Stimulated activated CD4-positive, alpha-beta T cell treated with anti-CD3 and anti-CD28 coated beads, TNF-alpha, amount 100 ng/mL, for 24 hours (primary cell): ENCODE measurements at places on chromosomes 16 and 17.

DNA sequence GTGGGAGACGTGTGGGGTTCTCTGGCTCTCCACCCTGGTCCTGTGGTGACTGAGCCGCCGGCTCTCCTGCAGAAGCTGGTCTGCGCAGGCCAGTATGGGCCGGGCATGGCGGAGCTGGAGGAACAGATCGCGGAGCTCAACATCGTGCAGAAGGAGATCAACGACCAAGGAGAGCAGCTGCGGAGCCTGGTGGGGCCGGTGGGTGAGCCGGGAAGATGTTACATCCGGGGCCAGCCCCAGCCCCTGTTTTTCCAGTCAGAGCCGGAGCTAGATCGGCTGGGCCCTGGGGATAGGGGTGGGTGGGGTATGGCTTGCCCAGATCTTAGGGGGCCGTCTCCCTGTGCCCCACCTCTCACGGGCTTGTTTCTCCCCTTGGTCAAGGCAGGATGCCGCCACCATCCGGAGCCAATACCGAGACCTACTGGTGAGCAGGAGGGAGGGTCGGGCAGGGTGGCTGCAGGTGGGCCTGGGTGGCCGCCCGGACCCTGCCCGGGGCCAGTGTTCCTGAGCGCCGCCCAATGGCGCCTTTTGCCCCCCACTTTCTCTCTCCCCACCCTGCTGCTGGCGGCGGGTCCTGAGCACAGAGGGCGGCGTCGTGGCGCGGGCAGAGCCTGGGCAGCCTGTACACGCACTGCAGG, 5.0 kb downstream of the EVPLL start:
- DNase-seq = no peak

DNA sequence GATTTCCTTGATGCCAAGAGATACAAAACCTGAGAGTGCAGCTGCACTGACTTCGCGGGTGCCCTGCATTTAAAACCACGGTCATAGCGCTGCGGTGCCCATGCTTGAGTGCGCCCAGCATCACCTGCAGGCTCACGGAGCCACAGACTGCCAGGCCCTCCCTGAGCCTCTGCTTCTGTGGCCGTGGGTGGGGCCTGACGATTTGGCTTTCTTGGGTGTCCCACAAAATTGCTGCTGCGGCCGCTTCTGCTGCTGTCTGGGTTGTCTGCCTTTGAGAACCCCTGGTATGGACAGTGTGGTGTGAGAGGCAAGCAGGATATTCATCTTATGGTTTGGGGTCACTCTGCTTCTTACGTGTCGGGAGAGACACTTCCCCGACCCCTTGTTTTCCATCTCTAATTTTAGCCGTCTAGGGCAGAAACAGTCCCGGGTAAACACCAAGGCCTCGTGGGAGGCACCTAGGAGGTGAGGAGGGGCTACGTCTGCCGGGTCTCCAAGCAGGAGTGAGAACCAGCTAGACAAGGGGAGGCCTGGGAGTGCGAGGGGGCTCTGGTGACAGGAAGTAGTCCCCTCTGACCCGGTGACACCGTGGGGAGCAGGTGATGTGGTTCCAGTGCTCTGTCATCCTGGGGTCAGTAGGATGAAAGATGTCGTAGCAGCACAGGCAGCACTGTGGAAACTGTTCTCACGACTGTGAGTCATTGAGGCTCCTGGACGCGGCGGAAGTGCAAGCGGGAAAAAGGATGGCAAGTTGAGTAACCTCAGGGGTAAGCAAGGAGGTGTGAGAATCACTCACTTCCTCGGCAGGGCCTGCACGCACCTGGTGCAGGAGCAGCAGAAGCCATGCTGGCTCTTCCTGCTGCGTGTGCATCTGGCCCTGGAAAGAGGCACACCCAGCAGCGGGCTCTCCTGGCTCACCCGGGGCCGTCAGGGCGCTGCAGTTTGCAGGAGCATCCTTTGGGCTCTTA, 176.3 kb downstream of the RPTOR start:
- DNase-seq = peak; percentile 30

DNA sequence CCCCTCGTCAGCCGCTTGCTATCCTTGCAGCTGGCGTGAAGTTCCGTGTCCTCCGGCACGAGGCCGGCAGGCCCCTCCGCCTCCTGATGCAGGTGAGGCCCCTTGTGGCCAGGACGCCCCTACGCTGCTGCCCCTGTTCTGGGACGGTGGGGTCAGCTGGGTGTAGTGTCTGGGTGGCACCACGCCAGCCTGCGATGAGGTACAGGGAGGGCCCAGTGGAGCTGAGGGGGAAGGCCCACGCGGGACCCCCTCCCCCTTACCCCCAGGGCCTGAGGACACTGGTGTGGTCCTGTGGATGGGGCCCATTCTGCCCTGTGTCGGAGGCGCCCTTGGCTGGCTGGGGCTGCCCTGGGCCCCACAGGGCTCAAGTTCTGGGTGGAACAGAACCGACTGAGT, 7.7 kb upstream of the RAB40C start:
- DNase-seq = no peak

GRCh38 chr16:49453983-49454382, 80.4 kb downstream of the C16orf78 start:
- DNase-seq = no peak

DNA sequence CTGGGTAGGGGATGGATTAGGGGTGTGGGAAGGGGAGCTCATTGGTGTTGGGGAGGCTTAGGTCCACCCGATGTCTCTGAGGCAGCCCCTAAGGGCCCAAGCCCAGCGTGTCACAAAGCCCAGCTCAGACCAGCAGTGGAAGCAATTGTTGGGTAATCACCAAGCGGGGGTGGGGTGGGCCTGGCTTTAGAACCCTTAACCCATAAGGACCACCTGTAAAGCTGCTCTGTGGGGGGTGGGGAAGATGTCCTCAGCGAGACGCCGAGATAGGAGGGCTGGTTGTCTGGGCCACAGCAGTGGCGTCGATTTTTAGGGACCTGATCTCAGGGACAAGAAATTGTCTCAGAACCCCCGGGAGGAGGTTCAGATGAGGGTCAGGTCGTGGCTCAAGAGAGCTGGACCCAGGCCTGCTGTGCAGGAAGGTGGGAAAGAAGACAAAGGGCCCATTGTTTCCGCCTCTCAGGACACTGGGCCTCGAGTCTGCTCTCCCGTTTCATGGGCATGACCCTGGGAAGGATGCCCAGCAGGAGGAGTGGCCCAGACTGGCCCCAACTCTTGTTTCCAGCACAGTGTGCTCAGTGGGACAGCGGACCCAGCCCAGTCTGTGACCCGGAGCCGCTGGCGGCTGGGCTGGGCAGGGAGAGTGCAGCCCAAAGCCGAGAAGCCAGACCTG, 15.9 kb downstream of the ST6GALNAC2 start:
- no peak for DNase-seq

GRCh38 chr17:20094777-20095176, 85.6 kb downstream of the SPECC1 start:
- no peak for DNase-seq

DNA sequence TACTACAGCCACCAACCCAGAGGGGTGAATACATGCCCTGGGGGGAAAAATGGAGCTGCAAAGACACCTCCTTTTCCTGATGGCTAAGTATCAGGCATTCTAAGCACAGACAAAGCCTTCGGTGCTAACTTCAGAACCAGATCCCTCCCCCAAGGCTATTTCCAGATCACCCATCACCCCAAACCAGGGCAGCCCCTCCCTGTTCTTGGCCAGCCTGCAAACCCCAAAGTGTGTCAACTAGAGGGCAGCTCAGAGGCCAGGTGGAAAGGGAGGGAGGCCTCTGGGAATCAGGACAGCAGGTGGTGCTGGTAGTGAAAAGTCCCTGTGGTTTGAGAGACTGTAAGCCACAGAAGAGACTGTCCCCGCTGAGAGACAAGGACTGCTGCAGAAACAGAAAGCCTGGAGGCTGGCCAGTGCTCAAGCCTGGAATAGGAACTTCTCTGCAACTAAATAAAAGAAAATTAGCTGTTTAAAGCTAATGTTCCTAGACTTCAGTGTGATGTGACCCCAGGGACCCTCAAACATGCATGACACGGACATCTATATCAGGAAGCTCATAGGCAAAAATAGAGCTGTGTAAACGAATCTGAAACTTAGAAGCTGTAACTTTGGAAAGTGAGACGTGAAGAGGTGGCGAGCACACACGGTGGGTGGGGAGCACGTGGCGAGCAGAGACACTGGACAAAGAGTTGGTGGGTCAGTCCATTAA, 9.1 kb downstream of the TUBG1 start:
- no peak for DNase-seq

DNA sequence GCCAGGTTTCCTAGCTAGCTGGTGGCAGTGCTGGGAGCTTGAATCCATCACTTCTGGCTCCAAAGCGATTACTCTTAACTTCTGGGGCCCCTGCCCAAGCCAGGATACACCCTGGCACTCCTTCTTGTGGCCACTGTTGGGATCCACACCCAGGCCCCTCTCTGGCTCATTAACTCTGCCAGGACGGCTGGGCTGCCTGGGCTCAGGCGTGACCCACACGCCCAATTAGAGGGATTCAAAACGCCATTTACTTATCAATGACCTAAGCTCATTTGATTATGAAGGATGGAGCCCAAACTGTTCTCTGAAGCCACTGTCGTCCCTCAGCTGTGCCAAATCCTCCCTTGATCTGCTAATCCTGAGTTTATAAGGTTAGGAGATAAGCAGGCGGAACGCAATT, 79.7 kb upstream of the BRD7 start:
- no peak for DNase-seq

DNA sequence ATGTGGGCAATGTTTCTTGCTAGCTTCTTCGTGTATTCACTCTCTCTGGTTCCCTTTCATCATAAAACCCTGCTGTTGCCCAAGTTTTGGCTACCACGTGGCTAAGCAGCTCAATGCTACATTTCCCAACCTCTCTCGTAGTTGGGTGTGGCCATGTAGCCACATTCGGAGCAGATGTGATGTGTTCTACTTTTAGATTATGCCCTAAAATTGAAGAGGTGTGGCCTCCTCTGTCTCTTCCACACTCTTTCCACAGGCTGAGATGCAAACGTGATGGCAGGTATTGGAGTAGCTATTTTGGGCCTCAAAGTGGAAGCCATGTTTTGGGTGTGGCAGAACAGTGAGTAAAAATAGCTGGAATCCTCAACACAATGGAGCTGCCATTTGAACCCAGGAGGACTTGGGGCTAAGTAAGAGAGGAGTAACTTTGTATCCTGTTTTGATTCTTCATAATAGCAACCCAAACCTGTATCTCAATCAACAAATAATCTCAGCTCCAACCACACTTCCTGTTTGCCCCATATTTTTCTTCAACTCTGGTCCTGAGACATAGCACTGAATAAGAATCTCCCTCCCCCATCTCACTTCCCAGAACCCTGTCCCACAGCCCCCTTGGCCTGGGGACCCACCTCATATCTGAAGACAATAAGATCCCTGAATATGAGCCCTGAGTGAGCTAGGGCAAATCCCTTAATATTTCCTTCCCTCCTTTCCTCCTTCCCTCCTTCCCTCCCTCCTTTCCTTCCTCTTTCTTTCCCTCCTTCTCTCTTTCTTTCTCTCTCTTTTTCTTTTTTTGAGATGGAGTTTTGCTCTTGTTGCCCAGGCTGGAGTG, 4.0 kb downstream of the NUPR1 start:
- DNase-seq = no peak
